ENCODE measurements at places on chromosomes 7 and 10.

GRCh38 chr10:113933894-113934532 lies 79.6 kb downstream of the NHLRC2 start:
- no peak for DNase-seq

DNA sequence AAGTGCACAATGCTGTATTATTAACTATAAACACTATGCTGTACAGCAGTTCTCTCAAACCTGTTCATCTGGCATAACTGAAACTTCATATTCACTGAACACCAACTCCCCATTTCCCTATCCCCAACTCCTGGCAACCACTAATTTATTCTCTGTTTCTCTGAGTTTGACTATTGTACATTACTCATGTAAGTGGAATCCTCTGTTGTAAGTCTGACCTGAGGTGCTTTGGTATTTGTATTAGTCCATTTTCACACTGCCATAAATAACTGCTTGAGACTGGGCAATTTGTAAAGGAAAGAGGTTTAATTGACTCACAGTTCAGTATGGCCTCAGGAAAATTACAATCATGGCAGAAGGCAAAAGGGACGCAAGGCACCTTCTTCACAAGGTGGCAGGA lies 266.3 kb downstream of the PPP1R3A start:
- DNase-seq: no peak

GRCh38 chr10:70063418-70064098 lies 10.9 kb downstream of the MACROH2A2 start:
- no peak for DNase-seq

GRCh38 chr10:112313234-112313633 lies 30.0 kb downstream of the TECTB start:
- no peak for DNase-seq

DNA sequence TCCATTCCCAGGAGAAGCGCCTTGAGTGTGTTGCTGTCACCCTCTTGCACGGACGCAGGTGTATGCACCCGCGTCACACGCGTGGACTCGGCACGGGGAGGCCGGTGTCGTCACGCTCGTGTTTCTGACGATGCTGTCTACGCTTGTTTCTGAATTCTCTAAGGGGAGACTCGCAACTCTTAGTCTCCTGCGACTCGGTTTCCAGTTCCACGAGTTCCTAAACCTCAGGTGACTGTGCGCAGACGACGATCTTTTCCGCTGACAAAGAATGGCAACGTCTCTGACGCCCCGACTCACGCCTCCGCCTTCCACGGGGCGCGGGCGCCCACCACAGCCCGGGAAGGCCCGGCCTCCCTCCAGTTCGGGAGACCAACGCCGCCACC lies 579 bp downstream of the IDI1 start:
- DNase-seq: no peak

GRCh38 chr7:158442260-158442659 lies 145.4 kb downstream of the PTPRN2 start:
- no peak for DNase-seq

- DNase-seq: peak; percentile 22
These were observed 31.5 kb upstream of the SMNDC1 start for GRCh38 chr10:110336111-110336721.

DNA sequence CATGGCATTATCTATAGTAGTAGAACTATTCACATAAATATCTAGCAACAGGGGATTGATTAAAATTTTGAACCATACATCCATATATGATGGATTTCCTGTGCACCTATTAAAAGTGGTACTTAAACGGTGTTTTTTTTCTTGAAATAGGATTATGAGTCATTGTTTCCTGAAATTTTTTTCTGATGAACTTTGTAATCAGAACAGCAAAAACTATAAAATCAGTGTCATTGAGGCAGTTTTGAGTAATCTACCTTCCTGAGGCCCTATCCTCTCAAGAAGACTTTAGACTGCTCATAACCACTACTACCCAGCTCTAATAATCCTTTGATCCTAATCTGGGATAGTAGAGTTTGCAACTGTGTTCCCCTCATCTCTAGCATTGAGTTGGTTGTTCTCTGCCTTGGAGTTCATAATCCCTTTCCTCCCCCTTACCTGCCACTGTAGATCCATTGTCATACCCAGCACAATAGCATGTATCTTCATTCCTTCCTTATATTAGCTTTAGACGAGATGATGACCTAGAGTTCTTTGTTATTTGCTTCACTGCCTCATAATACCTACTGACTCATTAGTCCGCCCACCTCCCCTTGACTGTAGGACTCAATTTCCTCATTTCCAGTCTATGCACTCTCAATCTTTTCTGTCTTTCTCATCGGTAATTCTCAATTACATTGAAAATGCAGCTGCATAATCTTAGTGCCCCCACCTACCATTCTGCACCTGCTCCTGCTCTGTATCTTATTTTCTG lies 133.4 kb downstream of the LRRC4 start:
- DNase-seq: no peak

DNA sequence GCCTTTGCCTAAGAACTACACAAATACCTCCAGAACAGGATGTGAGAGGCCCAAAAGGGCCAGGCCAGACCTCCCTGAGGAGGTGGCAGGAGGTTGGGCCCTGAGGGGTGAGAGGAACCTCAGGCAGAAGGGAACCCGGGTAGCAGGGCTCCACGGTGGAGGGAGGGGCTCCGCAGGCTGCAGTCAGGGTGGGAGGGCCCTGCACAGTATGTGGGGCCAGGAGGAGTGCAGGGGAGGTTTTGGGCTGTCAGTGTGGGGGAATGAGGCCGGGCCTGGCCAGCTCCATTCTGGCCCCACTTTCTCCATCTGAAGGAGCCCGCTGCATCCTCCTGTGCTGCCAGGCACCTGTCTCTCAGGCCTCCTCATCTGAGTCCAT lies 25.9 kb downstream of the DNAJB12 start:
- no peak for DNase-seq

GRCh38 chr7:87627634-87627994 lies 584 bp upstream of the RUNDC3B start:
- no peak for DNase-seq

DNA sequence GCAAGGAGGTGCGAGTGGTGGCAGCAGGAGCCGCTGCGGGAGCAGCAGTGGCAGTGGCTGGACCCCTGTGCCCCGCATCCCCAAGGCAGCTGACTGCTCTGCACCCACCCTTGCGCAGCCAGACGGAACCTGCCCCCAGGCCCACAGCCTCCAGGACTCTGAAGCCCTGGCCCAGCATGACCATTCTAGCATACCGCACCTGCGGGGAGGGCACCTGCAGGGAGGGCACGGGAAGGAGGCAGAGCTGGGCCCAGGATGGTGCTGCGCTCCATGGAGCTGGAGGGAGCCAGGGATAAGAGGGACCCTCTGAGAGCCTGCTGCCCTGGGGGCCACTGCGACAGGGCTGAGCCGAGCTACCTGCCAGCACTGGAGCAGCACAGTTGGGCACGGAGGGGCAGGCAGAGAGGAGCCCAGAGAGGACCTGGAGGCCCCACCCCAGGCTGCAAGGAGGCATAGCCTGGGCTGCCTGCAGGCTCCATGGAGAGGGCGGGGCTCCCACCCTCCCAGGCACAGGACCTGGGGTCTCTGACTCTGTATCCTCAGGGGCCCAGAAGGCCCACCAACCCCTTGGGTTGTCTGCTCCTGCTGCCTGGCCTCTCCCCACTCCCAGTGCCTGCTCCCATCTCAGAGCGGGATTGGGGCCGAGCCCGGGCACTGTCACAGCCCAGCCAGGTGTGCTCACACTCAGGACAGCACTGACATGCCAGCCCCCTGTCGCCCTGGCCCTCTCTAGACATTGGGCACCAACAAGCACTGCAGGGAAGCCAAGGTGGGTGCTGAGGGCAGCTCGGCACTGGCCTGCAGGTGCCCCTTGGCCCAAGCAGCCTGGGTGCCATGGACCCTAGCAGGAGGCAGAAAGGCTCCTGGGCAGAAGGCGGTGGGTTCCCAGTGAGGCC lies 87.6 kb downstream of the HTR7 start:
- DNase-seq: no peak

DNA sequence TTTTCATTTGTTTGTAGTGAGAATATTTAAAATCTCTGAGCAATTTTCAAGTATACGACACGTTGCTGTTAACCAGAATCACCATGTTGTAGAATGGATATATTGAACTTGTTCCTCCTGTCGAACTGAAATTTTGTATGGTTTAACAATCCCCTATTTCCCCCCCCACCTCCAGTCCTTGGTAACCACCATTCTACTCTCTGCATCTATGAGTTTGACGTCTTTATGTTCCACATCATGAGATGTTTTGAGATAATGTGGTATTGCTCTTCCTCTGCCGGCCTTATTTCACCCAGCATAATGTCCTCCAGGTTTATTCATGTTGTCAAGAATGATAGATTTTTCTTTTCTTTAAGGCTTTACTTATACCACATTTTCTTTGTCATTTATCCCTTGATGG lies 17.4 kb upstream of the PRKCQ start:
- DNase-seq: no peak

DNA sequence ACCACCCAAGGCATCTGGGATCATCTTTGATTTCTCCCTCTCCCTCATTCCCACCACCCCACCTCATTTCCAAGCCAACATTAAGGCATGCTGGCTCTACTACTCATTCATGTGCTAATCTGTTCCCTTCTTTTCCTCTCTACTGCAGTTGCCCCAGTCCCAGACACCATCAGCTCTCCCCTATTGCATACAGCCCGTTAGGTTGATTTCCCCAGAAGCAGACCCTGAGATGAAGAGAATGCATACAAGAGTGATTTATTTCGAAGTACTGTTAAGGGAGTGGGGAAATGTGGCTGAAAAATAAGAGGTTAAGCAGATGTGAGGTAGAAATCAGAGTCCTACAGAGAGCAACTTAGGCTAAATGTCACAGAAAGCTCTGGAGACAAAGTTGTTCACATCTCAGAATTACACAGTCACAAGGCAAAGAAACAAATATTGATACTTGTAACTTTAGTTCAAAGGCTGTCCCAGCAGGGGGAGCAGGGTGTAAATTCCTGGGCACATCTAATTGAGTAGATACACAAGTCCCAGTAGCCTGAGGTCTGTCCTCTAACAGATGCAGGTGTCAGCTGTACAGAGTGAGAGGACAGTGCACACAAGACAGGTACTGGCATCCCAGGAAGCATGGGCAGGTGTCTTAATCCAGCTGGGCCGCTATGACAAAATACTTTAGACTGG lies 20.9 kb downstream of the AKR1D1 start:
- DNase-seq: no peak

DNA sequence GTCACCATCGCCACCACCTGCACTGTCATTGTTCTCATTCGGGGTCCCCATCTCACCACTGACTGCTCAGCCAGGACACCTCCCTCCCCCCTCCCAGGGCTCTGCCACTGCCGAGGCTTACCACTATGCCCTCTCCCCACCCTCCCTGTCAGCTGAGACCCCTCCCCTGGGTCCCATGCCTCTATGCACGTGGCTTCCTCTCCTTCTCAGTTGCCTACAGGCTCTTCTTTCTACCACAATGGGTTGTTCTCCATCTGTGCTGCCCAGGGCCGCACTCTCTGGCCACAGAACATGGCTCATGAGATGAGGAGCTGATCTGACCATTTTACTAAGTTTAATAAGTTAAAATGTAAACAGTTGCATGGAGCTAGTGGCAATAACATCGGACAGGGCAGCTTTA lies 16.1 kb upstream of the EN2 start:
- no peak for DNase-seq

- DNase-seq: no peak
These were observed 115.6 kb downstream of the ABCA13 start for GRCh38 chr7:48286836-48287235.

- DNase-seq: no peak
These were observed 119.1 kb upstream of the JCAD start for GRCh38 chr10:30178356-30178964.

DNA sequence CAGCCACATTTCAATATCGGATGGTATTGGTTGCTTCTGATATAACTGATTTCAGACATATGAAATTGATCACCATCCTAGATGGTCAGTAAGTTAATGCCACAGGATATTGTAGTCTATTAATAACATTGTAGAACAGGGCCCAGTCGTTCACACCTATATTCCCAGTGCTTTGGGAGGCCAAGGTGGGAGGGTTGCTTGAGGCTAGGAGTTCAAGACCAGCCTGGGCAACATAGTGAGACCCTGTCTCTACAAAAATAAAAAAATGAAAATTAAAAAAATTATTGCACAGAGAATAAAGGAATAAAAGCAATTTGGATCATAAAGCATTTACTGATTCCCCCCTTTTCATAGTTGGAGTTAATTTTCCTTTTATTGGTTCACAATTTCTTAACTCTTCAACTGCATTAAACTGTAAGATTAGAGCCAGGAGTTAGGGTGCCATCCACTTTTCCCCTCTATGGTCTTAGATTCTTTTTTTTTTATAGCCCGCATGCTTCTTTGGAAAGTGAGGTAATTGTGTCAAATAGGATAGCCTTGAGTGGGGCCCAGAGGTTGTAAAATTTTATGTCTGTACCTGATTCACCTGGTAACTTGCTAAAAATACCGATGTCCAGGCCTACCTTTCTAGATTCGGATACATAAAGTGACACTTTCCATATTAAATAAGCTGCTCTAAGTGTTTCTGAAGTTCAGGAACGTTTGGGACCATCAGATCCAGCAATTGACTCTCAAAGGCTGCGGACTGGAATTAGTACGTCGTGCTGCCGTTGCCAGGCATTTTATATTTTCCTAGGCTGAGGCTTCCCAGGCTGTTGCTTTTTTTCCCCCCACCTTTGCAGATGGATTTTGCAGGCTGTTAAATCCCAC lies 24.7 kb downstream of the ADK start:
- DNase-seq: no peak

GRCh38 chr10:114825513-114826253 lies 4.1 kb downstream of the FHIP2A start:
- DNase-seq: no peak

DNA sequence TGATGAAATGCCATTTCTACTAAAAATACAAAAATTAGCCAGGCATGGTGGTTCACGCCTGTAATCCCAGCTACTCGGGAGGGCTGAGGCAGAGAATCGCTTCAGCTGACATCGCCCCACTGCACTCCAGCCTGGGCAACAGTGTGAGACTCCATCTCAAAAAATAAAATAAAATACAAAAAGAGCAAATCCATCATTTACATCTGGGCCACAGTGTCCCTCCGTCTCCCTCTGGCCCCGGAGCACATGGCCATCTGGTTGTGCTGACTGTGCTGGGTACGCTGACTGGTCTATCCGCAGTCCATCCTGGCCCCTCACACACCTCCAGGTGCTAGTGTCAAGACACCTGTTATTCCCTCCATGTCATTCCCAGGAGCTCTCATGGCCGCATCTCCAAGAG lies 42.1 kb downstream of the KCNH2 start:
- no peak for DNase-seq

- no peak for DNase-seq
These were observed 6.7 kb upstream of the SMNDC1 start for GRCh38 chr10:110311357-110311949.

- DNase-seq: no peak
These were observed 42.2 kb downstream of the XPNPEP1 start for GRCh38 chr10:109880886-109881768.

DNA sequence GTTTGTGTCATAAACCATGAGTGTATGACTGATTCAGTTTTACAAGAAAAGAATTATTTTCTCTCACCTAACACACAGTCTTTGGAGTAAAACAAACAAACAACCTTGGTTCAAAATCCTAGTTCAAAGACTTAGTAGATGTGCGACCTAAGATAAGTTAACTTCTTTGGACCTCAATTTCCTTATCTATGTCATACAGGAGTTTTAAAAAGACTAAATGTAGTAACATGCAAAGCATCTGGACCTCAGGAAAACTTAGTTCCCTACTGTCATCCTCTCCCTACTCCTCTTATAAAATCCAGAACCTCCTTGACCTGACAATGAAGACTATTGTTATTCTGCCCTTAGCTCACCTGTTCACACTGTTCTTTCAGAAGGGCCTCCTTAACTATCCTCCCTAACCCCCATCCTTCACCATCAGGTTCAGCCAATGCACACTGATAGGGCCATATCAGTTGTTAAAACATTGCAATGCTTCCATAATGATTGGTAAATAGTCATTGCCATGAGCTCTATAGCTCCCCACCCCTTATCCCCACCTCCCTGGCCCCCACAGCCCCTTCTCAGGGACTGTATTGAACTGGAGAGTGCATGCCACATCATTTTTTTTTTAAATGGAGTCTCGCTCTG lies 28.8 kb upstream of the CCNJ start:
- no peak for DNase-seq
